ENCODE measurements at places on chromosomes 7 and 10.
A peak's percentile ranks its signal among the peaks of the same experiment; 100 is the strongest.

DNA sequence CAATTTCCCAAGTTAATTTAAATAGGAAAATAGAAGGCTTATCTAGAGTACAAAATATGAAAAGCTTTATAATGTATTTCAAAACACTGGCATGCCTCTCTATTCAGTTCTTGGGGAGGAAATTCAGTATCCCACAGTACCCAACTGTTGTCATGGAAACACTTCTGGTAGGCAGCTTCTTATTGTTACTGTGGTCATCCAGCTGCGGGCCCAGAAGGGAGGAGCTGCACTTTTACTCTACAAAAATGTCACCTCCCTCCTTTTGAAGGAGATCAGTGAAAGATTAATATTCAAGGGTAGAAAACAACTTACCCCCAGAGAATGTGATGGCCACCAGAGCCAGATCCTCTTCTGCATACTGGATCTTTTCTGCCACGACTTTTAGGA is 202.8 kb downstream of the RAPGEF5 start:
- DNase-seq = no peak

GRCh38 chr10:33655165-33655815 is 320.8 kb upstream of the NRP1 start:
- no peak for DNase-seq

- no peak for DNase-seq
Measured at GRCh38 chr10:27258492-27258837, 17.9 kb upstream of the ACBD5 start.

- DNase-seq = no peak
Measured at GRCh38 chr10:23499372-23500132, 60.7 kb downstream of the OTUD1 start.

DNA sequence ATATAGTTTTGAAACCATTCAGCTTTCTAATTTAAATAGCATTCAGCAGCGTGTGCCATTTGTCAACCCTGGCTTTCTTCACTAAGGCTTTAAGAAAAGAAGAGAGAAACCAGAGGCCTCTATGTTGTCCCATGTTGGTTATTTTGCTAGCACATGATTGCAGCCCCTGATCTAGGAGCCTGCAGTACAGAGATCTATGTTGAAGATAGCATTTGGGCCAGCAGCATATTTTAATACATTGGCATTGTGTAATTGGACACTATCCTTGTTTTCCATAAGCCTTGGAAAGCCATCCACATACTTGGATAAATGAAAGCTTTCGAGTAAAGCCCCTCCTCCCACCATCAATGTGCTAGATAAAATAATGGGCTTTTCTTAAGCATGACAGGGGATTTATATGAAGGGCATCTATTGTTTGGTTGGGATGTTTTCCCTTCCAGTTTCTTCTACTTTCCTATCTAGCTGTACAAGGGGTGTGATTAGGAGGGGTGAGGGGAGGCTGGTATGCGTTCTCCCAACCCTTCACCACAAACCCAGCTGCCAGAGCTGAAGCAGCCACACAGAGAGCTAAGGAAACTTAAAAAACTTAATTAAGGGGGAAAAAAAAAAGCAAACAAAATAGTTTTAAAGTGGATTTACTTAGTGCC is 23.1 kb upstream of the SDHAF3 start:
- no peak for DNase-seq

DNA sequence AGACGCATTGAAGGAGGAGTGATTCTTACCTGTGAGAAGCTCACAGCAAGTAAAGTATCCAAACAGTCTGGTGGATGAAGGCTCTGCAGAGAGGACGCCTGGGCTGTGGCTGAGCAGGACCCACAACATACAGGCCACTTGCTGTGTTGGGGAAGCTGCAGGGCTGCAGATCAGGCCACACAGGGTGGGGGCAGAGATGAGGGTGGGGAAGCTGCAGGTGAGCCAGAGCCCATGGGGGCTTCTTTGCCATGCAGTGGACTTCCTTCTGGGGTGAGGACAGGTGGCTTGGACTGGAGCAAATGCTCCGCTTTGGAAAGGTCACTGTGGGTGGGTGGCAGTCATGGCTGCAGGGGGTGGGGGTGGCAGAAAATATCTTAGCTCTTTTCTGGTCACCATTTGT is 214.8 kb downstream of the GLRX3 start:
- no peak for DNase-seq

GRCh38 chr10:4131407-4132215 is 346.6 kb upstream of the KLF6 start:
- peak; percentile 28 for DNase-seq

- no peak for DNase-seq
Measured at GRCh38 chr7:153440715-153441114, 611.5 kb upstream of the DPP6 start.

GRCh38 chr10:48564466-48565160 is 40.3 kb downstream of the ARHGAP22 start:
- no peak for DNase-seq

- DNase-seq = peak; percentile 29
Measured at GRCh38 chr7:137592232-137592896, 248.8 kb upstream of the PTN start.
